Calu3 (cell line): ENCODE measurements at places on chromosomes 11 and 22. TPM values are rescaled to one million over a fixed set of nuclear protein-coding genes. Genes with fewer than 3 reads are reported as not detected.

DUSP18 gene
- 10.7 and 11.6 TPM in 2 replicates for total RNA-seq

GRCh38 chr11:117931971-117932370 is 2.8 kb upstream of the TMPRSS13 start:
- H3K27me3 ChIP-seq: no peaks in the 10 kb centered on the region
- no peak overlapping the region for H3K4me3 ChIP-seq
- peaks cover 6% of the 10 kb centered on the region for H3K36me3 ChIP-seq
- no peak for DNase-seq
- peaks cover 28% of the 10 kb centered on the region for H3K4me1 ChIP-seq
- H3K27ac ChIP-seq: peak overlapping the region; percentile 31

CHRNA10 gene
- total RNA-seq: 6.5 and 6.9 TPM in 2 replicates

GRCh38 chr11:96341211-96342013 is 1.6 kb downstream of the MAML2 start:
- peaks cover 49% of the 10 kb centered on the region for H3K36me3 ChIP-seq
- H3K4me1 ChIP-seq: peaks cover 32% of the 10 kb centered on the region
- H3K27me3 ChIP-seq: no peaks in the 10 kb centered on the region
- peak; percentile 65 for DNase-seq

- H3K4me1 ChIP-seq: no peaks in the 10 kb centered on the region
- H3K4me3 ChIP-seq: no peak overlapping the region
- H3K27ac ChIP-seq: no peak overlapping the region
- no peaks in the 10 kb centered on the region for H3K36me3 ChIP-seq
- DNase-seq: no peak
- H3K27me3 ChIP-seq: peaks cover 88% of the 10 kb centered on the region
Observed at GRCh38 chr22:23038334-23038642, 32.0 kb upstream of the GNAZ start.

OR1S2 gene
- total RNA-seq: not detected in 2 replicates

INSC gene
- not detected in 2 replicates for total RNA-seq

DNA sequence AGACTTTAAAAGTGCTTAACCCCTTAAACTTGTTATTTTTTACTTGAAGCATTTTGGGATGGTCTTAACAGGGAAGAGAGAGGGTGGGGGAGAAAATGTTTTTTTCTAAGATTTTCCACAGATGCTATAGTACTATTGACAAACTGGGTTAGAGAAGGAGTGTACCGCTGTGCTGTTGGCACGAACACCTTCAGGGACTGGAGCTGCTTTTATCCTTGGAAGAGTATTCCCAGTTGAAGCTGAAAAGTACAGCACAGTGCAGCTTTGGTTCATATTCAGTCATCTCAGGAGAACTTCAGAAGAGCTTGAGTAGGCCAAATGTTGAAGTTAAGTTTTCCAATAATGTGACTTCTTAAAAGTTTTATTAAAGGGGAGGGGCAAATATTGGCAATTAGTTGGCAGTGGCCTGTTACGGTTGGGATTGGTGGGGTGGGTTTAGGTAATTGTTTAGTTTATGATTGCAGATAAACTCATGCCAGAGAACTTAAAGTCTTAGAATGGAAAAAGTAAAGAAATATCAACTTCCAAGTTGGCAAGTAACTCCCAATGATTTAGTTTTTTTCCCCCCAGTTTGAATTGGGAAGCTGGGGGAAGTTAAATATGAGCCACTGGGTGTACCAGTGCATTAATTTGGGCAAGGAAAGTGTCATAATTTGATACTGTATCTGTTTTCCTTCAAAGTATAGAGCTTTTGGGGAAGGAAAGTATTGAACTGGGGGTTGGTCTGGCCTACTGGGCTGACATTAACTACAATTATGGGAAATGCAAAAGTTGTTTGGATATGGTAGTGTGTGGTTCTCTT is 2.8 kb downstream of the MALAT1 start:
- H3K27ac ChIP-seq: no peak overlapping the region
- no peaks in the 10 kb centered on the region for H3K27me3 ChIP-seq
- H3K4me1 ChIP-seq: peaks cover 8% of the 10 kb centered on the region
- H3K36me3 ChIP-seq: no peaks in the 10 kb centered on the region

DNA sequence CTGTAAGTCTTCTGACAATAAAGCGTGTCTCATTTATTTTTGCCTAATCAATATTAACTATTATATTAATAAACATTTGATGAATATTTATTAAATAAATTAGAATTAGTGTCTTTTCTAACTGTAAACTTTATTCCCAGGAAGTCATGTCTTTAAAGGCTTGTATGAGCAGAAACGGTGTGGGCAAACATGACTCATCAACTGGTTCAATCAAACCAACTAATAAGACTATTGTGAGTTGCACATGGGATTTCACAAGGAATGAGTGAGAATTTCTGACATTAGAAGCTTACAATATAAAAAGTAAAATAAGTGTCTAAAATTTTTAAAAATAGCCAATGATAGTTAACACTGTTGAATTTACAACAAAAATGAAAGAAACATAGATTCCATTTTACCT is 259.2 kb upstream of the CTSC start:
- H3K4me3 ChIP-seq: no peak overlapping the region
- H3K27me3 ChIP-seq: no peaks in the 10 kb centered on the region
- no peaks in the 10 kb centered on the region for H3K4me1 ChIP-seq
- no peaks in the 10 kb centered on the region for H3K36me3 ChIP-seq
- no peak overlapping the region for H3K27ac ChIP-seq
- no peak for DNase-seq

DNA sequence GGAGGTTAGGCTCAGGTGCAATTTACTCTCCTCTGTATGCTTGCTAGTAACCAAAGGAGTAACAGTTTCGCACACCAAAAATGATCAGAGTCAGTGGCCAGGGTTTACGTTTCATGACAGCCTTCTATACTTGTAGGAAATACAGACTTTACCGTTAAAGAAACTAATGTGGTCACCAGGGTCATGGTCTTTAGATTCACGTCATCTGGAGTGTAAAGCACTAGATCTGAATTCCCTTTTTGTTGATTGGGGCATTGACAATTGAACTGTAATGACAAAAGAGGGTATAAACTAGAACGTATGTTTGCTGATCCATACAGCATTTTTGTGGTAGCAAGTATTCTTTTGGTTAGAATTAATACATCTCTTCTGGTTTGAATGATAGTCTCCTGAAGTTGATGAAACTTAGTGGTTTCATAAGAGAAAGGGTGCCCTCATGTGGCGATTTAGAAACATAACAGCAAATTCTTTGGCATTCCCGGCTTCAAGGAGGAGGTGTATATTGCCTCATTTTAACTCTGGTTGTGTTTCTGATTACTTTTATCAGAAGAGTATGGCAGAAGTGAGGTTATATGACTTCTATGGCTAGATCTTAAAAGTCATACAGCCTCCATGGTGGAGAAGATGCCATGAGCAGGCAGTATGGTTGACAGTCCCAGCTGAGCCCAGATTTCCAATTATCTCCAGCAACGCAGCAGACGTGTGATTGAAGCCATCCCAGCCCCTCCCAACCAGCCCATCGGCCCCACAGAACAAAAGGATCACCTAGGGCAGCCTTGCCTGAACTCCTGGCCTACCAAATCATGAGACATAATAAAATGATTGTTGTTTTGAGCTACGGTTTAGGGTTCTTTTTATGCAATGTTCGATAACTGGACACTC is 35.1 kb downstream of the MMP7 start:
- no peaks in the 10 kb centered on the region for H3K36me3 ChIP-seq
- H3K4me1 ChIP-seq: no peaks in the 10 kb centered on the region
- no peaks in the 10 kb centered on the region for H3K27me3 ChIP-seq
- peak overlapping the region; percentile 18 for H3K4me3 ChIP-seq
- H3K27ac ChIP-seq: peak overlapping the region; percentile 11

GRCh38 chr11:20596205-20597153 is 2.9 kb upstream of the SLC6A5 start:
- peaks cover 70% of the 10 kb centered on the region for H3K27me3 ChIP-seq
- no peak overlapping the region for H3K27ac ChIP-seq
- DNase-seq: no peak
- no peaks in the 10 kb centered on the region for H3K36me3 ChIP-seq

- H3K27me3 ChIP-seq: no peaks in the 10 kb centered on the region
- peaks cover 6% of the 10 kb centered on the region for H3K4me1 ChIP-seq
- H3K4me3 ChIP-seq: no peak overlapping the region
- DNase-seq: no peak
Observed at GRCh38 chr11:23179609-23180008, 319.3 kb upstream of the CCDC179 start.

DDI1 gene
- not detected in 2 replicates for total RNA-seq

- H3K36me3 ChIP-seq: peaks cover 5% of the 10 kb centered on the region
- H3K27ac ChIP-seq: no peak overlapping the region
- DNase-seq: no peak
- no peak overlapping the region for H3K4me3 ChIP-seq
- no peaks in the 10 kb centered on the region for H3K27me3 ChIP-seq
Observed at GRCh38 chr22:33573479-33573878, 346.8 kb downstream of the LARGE1 start.

DNA sequence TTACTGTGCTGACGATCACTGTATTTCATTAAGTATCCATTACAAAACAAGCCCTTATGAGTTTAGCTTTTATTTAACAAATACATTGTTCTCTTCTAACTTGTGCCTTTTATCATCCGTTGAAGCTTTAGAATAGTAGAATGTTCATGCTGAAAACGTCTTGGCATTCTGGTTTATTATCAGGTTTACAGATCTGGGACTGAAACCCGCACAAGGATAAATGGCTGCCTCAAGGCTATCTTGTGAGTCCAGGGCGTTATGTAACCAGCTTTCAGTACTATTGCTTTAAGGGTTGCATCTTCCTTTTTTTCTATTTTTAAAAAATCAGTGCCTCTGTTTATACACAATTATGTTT is 66.6 kb upstream of the PRODH start:
- peaks cover 3% of the 10 kb centered on the region for H3K27me3 ChIP-seq
- H3K4me1 ChIP-seq: no peaks in the 10 kb centered on the region
- no peak overlapping the region for H3K4me3 ChIP-seq
- DNase-seq: no peak

CLTCL1 gene
- total RNA-seq: 2.9 and 4.4 TPM in 2 replicates
